ENCODE measurements at places on chromosomes 4 and X. TPM values are rescaled to one million over a fixed set of nuclear protein-coding genes. Genes with fewer than 3 reads are reported as not detected.

The ADGRG2 gene
- total RNA-seq, result 0.16 TPM

The HPGDS gene
- total RNA-seq, result not detected

The RGS12 gene
- 18.5 TPM for total RNA-seq

The XG gene
- total RNA-seq, result 8.0 TPM

The ENPEP gene
- total RNA-seq, result 1.1 TPM

The HTRA3 gene
- 4.6 TPM for total RNA-seq

The AFF2 gene
- 0.97 TPM for total RNA-seq

The DACH2 gene
- total RNA-seq, result not detected

The ENAM gene
- total RNA-seq, result under 0.01 TPM

The BMPR1B gene
- total RNA-seq, result 0.73 TPM

The CLNK gene
- not detected for total RNA-seq

The SOWAHD gene
- total RNA-seq, result 0.49 TPM

The SPIN2B gene
- total RNA-seq, result 6.5 TPM

The XAGE1B gene
- total RNA-seq, result not detected

The ASB12 gene
- total RNA-seq, result not detected

The MAB21L2 gene
- 5.4 TPM for total RNA-seq
